ENCODE measurements at places on chromosomes 3 and 15.

DNA sequence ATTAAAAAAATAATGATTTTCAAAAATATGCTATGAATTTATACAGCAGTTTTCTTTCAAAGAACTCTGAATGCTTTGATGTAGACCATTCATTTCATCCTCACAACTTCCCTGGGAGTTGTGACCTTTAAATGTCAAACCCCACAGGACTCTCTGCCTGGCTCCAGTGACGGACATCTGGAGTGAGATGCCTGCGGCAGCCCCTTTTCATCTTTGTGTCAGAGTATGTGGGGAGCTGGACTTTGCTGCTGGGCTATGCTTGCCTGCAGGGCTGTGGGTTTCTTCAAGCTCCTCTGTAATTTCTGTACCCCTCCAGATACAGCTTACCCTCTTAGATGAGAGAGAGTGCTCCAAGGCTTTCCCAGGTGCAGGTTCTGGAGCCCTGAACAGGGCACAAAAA is 70.6 kb upstream of the RASGRP1 start:
- no peak for DNase-seq

GRCh38 chr15:42918047-42918446 is 2.5 kb downstream of the TTBK2 start:
- DNase-seq = no peak

- DNase-seq = peak; percentile 87
Observed at GRCh38 chr3:46946856-46947545, 29.5 kb downstream of the CCDC12 start.

GRCh38 chr3:144458283-144458682 is 486.7 kb downstream of the DIPK2A start:
- DNase-seq = no peak

GRCh38 chr3:4600493-4600892 is 107.3 kb downstream of the ITPR1 start:
- no peak for DNase-seq

DNA sequence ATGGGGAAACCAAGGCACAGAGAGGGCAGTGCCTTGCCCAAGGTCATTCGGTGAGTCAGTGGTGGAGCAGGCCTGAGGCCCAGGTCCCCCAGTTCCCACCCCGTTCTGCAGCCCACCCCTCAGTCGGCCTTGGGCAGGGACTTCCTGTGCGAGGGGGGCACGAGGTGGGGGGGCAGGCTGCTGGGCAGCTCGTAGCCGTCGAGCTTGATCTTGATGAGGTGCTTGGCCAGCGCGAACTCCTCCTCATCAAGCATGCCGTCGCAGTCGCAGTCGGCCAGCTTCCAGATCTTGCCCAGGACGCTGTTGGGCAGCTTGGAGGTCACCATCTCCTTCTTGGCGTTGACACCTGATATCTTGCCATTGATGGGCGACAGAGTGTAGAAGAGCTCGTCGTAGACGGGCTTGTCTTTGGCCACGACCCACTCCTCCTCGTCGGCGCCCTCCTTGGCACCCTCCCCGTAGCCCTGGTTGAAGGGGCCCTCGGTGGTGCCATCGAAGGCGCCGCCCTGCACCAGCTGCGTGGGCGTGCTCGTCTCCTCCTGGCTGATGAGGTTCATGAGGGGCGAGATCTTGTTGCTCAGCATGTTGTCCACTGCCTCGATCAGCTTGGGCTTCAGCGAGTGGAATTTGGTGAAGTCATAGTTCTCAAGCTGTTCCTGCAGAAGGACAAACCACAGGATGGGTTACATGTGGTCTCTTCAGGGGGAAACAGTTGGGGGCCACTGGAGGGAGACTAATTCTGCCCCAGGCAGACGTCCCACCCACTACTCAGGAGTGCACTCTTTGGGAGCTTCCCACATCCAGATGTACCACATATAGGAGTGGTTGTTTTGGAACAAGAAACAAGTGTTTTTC is 6.9 kb upstream of the SPTBN5 start:
- no peak for DNase-seq

DNA sequence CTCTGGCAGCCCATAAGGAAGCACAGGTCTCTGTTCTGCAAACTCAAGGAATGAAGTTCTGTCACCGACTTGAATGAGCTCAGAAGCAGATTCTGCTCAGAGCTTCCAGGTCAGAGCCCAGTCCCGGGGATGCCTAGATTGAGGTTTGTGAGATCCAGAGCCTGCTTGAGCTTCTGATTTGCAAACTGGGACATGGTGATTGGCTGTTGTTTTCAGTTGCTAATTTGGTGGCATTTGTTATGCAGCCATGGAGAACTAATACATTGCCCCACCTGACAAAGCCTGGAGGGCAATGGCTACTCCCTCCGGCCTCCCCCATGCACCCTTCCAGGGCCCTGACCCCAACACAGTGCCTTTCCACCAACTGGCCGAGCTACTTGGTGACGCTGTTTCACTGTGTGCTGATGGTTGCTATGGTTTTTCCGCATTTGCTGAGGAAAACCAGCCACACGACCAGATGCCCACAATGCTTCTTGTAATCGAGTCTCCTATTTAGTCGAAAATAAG is 379.5 kb upstream of the ATP10A start:
- DNase-seq = no peak

- peak; percentile 52 for DNase-seq
Observed at GRCh38 chr3:10548992-10549391, 43.6 kb upstream of the ATP2B2 start.
